ENCODE measurements at places on chromosomes 7 and 10.

- no peak for DNase-seq
These were observed 71.2 kb downstream of the AOAH start for GRCh38 chr7:36653008-36653662.

DNA sequence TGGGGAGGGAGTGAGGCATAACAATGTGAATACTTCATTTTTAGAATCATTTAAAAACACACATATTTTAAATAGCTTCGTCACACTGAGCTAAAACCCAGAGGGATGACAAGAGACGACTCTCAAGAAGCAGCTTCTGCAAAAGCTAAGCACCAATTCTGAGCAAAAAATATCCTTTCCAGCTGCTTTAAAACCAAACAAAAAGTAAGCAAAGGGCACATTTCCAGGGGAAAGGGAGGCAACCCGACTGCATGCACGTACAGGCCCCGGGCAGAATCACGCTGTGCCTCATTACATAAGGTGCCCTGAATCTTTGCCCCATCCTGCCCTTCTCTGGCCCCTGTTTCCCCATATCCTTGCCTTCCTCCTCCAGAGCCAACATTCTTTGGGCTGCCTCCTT, 78.4 kb downstream of the DGKI start:
- no peak for DNase-seq

DNA sequence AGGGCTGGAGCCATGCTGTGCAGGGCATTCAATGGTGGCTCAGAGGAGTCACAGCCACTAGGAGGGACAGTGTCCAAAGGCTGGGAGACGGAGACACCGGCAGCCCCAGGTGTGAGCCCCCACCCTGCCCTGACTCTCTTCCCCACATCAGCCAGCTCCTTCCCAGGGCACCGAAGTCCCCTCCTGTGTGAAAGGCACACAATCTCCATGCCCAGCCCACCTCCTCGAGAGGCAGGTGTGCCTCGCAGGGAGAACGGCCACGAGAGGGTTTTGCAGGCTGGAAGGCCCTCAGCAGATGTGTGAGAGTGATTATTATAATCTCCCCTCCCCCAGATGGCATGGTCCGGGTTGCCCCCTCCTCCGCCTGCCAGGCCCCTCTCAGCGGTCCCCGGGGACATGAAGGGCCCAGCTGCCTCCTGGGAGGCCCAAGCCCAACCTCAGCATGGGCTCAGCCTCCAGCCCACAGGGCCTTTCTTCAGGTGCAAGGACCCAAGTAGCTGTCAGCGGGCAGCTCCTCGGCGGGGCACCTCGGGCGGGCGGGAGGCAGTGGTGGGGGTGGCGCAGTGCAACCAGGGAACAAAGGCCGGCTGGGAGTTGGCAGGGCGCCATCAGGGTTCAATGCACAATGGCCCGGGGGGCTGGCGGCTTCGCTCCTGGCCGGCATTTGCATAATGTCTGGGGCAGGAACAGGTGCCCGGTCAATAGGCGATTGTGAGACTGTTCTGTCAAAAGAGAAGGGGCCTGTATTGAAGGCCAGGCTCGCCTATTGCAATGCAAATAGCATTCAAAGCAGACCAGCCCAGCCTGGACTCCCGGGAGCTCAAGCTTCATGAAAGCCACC, 155.3 kb upstream of the ZMIZ1 start:
- DNase-seq: no peak

DNA sequence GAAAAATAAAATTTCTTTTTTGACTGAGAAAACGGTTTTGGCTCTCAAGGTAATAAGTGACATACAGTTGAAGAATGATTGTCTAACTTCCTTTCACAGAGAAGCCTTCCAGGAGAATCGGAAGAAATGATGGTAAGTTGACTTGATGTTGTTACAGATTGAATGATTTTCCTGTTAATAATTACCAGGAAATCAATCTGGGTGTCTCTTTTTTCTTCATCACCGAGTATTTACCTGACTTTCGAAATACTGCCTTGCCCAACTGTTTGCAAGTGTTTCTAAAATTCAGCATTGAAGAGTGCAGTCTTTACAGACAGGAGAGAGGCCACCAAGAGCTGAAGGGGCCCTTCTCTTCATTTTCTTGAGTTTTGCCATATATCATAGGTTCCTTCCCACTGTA, 4.0 kb downstream of the ITIH2 start:
- no peak for DNase-seq

DNA sequence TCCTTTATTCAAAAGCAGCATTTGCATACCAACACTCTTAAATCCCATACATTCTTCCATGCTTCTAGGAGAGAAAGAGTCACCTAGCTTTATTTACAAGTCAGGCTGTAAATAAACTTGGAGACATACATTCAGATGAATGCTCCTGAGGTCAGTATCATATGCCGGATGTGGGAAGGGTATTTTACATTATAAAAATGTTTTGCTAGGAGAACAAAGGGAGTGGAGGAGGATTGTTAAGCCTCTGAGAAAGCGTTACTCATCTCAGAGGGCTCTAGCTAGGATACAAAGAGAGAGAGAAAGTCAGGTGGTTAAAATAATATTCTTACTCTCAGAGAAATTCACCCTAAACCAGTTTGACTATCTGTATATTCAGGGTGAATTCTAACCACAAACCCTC, 300.9 kb upstream of the NPSR1 start:
- no peak for DNase-seq

DNA sequence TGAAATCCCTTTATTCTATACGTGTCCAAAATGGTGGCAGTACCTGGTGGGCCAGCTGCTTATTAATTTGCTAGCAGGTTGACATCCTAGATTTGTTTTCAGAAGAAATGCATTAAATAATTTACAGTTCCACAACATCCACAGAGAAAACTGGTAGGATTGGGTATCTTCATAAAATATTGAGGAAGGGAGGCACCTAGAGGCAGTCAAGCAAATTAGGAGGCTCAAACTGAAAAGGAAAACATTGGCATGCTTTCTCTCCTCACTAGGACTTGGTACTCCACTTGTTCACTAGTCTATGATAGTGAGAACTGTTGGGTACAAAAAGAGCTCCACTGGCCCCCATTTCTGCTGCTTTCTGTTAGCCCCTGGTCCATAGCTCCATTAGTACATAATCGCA, 18.3 kb upstream of the LRGUK start:
- DNase-seq: no peak

DNA sequence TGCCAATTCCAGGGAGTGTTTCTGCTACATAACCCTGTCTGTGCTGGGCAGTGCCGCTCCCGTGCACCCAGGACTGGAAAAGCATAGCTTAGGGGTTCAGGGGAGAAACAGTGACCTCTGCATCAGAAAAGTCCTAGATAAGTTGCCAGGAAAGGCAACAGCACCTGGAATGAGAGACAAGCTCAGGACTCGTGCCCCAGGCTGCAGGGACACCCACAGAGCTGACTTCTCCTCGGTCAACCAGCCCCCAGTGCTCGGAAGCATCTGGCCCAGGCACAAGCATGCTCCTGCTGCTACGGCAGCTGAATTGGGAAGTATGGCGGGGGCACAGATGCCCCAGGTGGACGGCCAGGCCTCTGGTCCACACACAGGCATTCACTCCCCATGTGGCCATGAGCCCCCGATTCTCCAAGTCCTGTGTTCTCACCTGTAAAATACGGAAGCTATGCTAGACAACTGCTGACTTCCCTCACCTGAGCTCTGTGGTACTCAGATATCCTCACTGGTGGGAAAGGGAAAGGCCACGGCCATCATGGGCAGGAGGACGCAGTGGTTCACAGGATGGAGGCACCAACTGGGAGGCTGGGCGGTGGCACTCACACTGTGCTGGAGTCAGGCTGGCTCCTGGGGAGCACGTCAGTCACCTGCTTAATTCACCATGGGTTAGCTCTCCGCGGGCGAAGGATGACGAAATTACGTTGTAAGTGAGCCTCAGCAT, 220.5 kb downstream of the PTPRN2 start:
- DNase-seq: no peak

GRCh38 chr7:137592232-137592896, 248.8 kb upstream of the PTN start:
- DNase-seq: no peak

DNA sequence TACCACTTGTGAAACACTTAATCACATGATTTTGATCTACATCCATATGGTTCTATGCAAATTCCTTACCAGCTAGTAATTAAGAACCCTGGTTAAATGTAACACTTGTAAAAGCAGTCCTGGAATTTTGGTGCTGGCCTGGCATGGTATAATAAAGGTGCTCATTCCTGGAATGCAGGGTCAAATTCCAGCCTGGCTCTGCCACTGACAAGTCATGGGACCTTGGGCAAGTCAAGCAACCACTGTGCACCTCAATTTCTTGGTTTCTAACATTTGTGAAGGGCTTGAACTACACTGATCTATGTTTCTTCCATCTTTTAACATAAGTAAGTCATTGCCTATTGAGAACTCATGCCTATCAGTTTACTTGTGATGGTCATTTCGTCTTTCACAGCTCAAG, 91.9 kb upstream of the PIK3CG start:
- DNase-seq: no peak

DNA sequence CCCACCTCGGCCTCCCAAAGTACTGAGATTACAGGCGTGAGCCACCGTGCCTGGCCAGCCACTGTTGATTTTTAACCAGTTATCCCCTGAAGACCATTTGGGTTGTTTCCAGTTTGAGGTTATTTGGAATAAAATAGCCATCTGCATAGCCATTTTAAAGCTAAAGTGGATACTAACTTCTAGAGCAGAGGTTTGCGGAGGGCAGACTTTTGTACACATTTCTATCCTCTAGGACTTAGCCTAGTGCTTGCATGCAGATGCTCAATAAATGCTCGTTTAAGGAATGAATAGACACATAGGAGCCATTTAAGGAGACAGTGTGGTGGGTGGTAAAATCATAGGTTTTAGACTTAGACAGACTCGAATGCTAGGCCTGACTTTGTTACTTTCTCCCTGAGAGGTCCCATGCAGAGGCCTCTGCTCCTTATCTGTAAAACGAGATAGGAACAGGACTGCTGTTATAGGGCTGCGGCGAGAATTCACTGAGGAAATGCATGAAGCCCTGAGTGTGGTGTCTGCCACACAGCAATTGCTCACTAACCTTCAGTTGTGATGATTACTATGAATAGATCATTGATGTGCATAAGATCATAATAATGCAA, 75.9 kb downstream of the PFKFB3 start:
- DNase-seq: no peak

- DNase-seq: no peak
These were observed 76.1 kb downstream of the BICC1 start for GRCh38 chr10:58588673-58589265.

DNA sequence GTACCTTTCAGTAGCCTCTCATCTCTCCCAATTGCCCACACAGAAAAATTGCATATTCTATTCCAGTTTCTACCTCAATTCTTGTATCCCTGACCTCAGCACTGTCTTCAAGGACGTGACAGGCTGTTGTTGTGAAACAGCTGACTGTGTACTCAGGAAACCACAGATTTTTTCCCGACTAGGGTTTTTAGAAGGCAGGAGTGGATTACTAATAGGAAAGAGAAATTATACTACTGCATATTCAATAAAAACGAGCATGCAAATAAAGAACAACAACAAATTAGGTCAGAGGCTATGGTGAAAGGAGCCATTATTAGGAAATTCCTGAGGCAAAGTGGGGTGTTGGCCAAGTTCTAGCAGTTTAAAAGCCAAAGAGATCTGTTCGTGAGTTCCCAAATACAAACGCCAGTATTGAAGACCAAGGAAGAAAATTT, 93.4 kb downstream of the DOCK4 start:
- DNase-seq: no peak

GRCh38 chr7:95828824-95829790, 56.8 kb downstream of the DYNC1I1 start:
- DNase-seq: no peak

DNA sequence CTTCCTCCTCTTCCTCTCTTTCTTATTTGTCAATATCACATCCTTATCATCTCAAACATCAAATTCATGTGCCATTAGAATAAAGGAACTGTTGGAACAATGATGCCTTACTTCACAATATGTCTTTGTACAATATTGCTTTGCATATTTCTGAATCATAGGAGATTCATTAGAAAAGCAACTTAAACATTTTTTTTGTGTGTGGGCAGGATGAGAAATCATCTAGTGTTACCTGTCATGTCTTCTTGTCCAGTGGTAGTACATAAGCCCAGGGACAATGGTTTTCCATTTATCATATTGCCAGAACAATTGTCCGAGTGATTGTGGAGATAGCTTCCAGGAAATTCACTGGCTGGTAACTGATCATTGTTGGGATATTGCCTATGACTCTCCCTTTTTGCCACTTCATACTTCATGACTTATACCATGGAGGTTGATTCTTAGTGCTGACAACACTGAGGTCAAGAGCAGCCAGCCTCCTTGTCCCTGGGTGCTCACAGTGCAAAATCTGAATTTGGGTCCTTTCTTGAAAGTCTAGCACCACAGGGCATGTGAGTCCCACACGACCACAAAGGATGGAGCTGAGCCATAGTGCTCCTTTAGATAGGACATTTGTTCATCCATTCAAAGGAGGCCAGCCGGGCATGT, 215.0 kb downstream of the MDFIC start:
- DNase-seq: no peak

DNA sequence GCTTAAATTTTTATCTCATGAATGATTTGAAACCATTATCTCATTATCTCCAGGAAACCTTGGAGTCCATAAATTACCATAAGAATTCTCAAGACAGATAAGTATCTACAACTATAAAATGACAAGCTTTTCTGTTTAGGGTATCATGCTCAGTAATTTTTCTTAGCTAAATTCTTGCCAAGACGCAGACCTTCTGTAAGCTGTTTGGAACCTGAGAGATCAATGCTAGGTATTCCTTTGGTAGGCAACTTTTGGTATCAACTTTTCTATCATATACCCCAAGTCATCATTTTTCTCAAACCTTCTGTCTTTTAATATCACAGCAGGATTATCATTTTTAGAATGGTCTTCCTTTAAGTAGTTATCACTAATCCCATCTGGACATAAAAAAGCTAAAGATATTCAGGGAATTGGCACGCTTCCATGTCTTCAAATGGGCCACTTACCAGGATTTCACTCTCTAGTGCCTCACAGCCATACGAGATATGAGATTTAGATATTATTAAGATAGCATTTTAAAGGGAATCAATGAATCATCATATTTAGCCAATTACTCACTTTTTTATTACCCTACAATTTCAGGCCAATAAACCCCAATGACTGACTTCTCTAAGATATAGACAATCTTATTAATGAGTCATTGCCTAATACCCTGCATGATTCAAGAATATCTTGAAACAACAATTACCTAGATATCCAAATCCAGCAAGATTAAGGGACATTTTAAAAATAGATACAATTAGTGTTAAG, 544.1 kb downstream of the HTR7 start:
- DNase-seq: no peak

- DNase-seq: no peak
These were observed 12.3 kb upstream of the MYPN start for GRCh38 chr10:68096913-68097516.
